Posterior vena cava (tissue), 2 donors: ENCODE measurements at places on chromosomes 7 and 10. TPM values are rescaled to one million over a fixed set of nuclear protein-coding genes. Genes with fewer than 3 reads are reported as not detected.

DNA sequence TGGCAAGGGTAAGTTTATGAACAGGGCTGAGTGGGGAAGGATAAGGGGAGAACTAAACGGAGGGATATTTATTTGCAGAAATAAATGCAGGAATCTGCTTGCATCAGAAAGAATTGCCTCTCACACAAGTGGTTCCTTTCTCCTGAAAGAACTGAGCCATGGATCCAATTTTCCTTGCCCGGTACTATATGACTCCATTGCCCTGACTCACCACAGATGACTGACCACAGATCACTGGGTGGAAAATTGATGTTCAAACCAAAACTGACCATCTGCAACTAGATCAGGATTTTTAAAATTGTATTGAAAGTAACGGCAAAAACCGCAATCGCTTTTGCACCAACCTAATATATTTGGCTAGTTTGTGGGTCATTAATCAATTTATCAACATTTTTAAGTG, 6.2 kb upstream of the MACC1 start:
- no peak for DNase-seq

- DNase-seq: peak; percentile 78
These were observed 144.0 kb upstream of the RET start for GRCh38 chr10:42932735-42933447.

DNA sequence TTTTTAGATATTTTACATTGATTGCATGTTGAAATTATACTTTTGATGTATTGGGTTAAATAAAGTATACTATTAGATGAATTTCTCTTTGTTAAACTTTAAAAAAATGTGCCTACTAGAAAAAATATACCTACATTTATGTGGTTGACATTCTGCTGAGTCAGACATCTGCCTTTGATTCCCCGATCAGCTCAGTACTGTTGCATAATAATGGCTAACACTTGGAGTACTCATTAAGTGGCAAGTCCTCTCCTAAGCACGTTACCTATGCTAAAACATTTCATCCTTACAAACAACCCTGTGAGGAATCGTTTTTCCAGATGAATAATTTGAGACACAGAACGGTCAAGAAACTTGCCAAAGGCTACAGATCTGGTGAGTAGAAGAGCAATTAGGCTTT, 14.0 kb upstream of the SEM1 start:
- no peak for DNase-seq

GRCh38 chr7:126845331-126845730, 407.4 kb downstream of the GRM8 start:
- DNase-seq: no peak

- DNase-seq: no peak
These were observed 3.7 kb downstream of the STX1A start for GRCh38 chr7:73715648-73716317.

DNA sequence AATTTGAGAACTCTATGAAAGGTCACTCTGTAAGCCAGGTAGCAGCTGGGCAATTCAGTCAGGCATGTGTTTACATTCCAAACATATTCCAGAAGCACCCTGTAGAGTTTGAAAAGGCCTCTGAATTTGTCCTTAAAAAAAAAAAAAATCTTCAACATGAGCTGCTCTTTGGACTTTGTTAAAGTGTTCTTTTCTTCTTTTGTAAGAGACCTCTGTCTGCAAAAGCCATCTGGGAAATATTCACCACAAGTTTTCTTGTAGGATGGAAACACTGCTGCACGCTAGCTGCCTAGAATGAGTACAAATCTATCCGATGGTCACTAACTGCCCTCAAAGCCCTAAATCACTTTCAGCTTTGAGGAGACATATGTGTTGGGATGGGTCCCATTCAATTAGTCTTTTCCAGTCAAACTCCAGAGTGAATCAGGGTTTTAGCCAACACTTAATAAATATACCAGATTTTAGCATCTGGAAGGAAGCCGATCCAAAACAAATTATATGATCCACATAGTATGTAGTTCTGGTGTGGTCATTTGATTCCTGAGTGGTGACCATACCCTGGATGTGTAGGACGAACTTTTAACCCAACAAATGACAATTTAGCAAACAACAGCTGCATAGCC, 85.9 kb downstream of the CD36 start:
- no peak for DNase-seq

The PPP1R17 gene
- not detected for total RNA-seq

The HACD1 gene
- total RNA-seq: 83.0 TPM
